SJSA1 (cell line): ENCODE measurements at places on chromosomes 6 and 20. TPM values are rescaled to one million over a fixed set of nuclear protein-coding genes. Genes with fewer than 3 reads are reported as not detected.

The COX4I2 gene
- total RNA-seq = not detected in 2 replicates

The STMND1 gene
- total RNA-seq = 1.00 TPM in 1 of 2 replicates, not detected in the other

DNA sequence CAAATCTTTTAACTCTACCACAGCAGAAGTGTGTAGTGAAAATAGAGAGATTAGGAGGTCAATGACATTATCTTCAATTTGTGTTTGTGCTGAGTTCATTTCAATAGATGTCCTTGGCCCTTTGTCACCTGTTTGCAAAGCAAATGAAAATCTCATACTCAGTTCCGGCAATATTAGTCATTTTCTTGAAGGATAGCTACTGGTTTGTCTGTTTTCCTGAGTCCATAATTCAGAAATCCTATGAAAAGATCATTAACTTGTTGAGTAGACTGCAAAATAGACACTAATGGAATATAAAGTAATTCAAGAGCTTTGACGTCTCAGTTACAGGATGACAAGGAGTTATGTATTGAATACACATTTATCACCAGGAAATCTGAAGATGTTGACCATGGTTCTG, 821.1 kb upstream of the FLRT3 start:
- DNase-seq = no peak

GRCh38 chr20:2741463-2741862, 48.9 kb downstream of the EBF4 start:
- no peak for DNase-seq

The PDYN gene
- 0.05 TPM in 1 of 2 replicates, not detected in the other for total RNA-seq
